Adrenal gland (tissue), 19 donors: ENCODE measurements at places on chromosomes 3 and 15. TPM values are rescaled to one million over a fixed set of nuclear protein-coding genes. Genes with fewer than 3 reads are reported as not detected.

DNA sequence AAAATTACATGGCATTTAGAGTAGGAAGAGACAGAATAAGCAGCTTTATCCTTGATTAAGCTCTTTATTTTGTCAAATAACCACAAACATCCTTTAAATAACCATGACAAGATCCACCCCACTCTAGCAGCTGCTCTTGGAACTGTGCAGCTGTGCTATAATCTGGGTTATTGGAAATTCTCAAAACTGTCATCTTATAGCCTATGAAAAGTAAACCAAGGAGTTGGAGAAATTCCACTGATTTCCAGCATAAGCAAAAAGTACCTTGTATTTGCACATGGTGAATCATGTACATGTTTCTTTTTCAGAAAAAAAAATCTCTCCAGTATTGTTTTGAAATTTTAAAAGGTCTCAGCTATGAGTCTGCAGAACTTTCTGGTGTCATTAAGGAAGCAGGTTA, 88.8 kb upstream of the ABI3BP start:
- DNase-seq = no peak

GRCh38 chr3:123464211-123464610, 15.3 kb upstream of the ADCY5 start:
- no peak for DNase-seq

- no peak for DNase-seq
These were observed 96.1 kb upstream of the RASGRP1 start for GRCh38 chr15:38660738-38661137.

The ACTC1 gene
- total RNA-seq = 0.61 TPM

GRCh38 chr3:107425033-107425432, 47.8 kb downstream of the CCDC54 start:
- no peak for DNase-seq

DNA sequence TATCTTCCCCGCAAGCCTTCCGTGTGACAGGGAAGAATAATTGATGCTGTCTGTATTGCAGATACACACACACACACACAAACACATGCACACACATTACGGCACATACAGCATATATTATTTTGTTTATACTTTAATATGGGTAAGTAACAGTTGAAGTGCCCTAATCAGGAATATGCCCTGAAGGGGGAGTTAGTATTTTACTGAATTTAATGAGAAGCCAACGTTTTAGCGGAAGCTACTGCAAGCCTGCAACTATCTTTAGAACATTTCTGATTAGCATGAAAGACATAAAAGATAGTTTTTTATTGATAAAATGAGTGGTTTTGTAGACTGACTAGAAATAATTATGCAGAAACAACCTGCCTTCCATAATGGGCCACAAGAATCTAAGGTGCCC, 296.6 kb upstream of the SLCO3A1 start:
- DNase-seq = no peak

GRCh38 chr3:81891055-81891895, 129.8 kb upstream of the GBE1 start:
- DNase-seq = no peak

GRCh38 chr3:76643623-76644304, 396.1 kb upstream of the ROBO2 start:
- DNase-seq = no peak

DNA sequence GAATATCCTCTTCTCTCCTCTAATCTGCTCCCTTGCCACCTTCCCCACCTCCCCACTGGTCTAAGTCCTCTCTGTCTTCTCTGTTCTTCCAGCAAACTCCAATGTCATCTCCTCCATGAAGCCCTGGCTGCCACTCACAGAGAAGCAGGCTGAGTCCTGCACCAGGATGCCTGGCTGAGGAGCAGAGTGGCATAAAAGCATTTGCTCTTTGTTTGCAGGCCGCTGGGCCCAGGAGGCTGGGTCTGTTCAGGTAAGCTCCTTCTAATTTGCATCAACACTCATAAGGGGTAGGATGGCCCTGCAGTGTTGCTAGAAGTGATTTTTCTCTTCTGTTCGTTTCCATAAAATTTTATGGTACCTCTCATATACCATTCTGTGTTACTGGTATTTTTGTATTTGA, 43.2 kb upstream of the KLHL25 start:
- DNase-seq = no peak

The HERC2 gene
- total RNA-seq = 51.1 TPM

GRCh38 chr3:98782824-98783500, 19.8 kb downstream of the ST3GAL6 start:
- DNase-seq = no peak

The HLTF gene
- total RNA-seq = 64.3 TPM

- no peak for DNase-seq
These were observed 6.5 kb upstream of the TM4SF19 start for GRCh38 chr3:196344663-196345062.

The KIF23 gene
- total RNA-seq = 2.7 TPM

DNA sequence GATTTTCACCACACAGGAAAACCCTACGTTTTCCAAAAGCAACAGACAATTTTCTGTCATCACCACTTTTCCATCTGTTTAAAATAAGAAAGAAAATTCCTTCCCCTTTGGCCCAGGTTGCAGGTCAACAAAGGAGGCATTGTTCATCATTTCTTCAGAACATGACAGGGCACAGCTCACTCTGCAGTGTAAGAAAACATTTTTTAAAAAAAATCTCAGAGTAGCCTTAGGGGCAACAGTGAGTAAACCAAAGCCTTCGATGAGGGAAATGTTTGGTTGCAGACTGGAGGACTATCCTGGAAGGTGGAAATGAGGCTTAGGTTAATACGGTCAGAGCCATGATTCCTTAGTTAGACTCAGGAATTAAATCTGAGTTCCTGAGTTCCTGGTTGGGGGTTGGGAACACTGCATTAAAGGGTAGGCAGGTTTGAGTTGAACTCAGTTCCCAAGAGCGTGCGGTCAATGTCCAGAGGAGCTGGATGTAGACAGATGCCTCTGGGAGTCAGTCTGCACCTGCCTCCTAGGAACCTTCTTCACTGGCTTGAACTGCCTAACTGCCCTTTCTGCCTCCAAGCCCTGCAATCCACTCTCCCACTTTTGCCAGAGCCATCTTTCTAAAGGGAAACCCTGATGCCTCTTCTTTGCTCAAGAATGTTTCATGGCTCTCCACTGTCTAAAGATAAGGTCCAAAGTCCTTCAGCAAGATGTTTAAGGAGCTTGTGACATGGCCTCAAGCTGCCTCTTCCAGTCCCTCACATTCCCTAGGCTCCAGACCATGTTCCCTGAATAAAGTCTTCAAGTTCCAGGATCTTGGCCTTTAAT, 3.3 kb upstream of the HES1 start:
- DNase-seq = no peak

GRCh38 chr15:31273258-31273941, 53.2 kb upstream of the KLF13 start:
- no peak for DNase-seq

DNA sequence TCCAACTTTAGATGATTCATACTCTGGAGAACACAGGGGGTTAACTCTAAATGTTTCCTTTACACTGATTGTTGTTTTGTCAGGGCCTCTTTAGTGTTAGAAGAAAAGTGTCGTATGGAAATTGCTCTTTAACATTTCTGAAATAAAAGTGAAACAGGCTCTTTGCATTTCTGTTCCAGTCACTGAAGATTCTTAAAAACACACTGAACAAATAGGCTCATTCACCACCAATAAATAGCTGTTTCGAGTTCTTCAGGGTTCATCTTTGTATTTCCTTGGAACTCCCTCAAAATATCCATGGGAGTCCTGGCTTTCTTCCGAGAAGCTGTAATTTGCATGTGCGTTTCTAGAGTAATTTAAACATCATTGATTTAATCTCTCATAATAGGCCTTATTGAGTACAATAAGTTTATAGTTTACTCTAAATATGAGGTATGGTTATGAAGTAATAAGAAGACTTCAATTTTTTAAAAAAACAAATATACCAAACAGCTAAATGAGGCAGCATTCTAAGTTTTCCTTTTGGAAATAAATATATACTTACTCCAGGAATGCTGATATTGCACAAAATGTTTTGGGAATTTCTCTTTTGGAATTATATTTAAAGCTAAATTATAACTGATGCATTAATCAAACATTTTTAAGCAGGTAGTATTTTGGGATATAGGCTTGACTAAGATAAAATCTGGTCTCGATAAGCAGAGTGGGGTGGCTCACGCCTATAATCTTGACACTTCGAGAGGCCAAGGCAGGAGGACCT, 327.4 kb downstream of the EPHA3 start:
- DNase-seq = no peak

The FRG2C gene
- not detected for total RNA-seq

GRCh38 chr3:75894234-75894633, 108.9 kb upstream of the ZNF717 start:
- no peak for DNase-seq
